Stimulated activated CD8-positive, alpha-beta memory T cell treated with anti-CD3 and anti-CD28 coated beads, Interleukin-15, amount 100 ng/mL, for 24 hours (primary cell): ENCODE measurements at places on chromosomes 2 and 18.

- DNase-seq: no peak
Observed at GRCh38 chr2:237644381-237644703, 17.0 kb downstream of the LRRFIP1 start.

GRCh38 chr18:10044054-10044453 is 130.2 kb downstream of the VAPA start:
- no peak for DNase-seq

DNA sequence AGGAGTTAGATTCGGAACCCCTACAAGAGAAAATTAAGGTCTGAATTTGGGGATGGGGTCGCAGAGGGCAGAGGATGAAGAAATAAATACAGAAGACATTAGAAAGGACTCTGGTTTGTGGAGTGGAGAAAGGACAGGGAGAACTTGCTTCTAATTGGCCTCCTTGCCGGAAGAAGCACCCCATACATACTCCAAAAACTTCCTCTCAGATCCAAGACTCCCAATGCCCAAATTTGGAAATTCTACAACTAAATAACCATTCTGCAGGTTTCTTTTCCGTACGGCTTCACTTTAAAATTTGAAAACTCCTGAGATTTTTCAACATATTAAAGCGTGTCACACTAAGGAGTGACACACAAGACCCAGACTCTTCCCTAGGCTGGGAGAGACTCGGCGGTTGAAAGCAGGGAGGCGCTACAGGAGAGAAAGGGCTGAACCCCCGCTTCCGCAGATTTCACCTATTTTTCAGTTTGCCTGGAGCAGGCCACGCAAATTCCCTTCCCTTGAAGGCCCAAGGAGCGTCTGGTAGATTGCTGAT is 478 bp downstream of the CLHC1 start:
- no peak for DNase-seq

DNA sequence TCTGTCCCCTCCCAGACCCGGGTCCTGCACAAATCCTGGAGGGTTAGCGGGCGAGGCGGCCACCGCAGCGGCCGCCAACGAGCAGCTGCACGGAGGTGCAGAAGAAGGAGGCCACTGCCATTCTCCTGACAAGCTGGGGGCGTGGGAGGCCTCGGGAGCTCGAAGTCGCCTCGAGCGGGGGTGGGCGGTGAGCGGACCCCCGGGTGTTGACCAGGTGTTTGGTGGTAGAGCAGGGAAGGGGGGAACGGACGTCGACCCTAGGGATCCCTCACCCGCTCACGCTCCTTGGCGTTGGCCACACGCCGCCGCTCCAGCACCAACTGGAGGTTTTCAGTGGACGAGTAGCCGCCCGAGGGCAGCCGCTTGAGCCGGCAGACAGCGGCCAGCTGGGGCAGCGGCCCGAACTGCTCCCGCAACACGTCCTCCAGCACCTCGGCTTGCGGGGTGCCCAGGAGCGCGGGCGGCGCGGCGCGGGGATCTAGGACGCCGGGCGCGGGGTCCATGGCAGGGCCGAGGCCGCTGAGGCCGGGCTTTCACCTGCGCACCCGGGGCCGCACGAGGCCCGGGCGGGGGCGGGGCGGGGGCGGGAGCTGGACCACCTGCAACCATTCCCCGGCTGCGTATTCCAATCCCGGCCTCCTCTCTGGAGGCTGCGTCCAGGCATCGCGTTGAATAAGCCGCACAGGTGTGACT is at the start of gene FIGLA:
Gene FIGLA (minus strand): TSS at position 508 of the 693 bp plus-strand sequence. CDS start 5 bp downstream, at position 503.
- no peak for DNase-seq

- no peak for DNase-seq
Observed at GRCh38 chr2:29405266-29405665, 290.1 kb downstream of the CLIP4 start.

GRCh38 chr2:110747522-110748488 is 15.4 kb downstream of the ACOXL start:
- no peak for DNase-seq

- no peak for DNase-seq
Observed at GRCh38 chr2:151936626-151937025, 108.4 kb upstream of the ARL5A start.

DNA sequence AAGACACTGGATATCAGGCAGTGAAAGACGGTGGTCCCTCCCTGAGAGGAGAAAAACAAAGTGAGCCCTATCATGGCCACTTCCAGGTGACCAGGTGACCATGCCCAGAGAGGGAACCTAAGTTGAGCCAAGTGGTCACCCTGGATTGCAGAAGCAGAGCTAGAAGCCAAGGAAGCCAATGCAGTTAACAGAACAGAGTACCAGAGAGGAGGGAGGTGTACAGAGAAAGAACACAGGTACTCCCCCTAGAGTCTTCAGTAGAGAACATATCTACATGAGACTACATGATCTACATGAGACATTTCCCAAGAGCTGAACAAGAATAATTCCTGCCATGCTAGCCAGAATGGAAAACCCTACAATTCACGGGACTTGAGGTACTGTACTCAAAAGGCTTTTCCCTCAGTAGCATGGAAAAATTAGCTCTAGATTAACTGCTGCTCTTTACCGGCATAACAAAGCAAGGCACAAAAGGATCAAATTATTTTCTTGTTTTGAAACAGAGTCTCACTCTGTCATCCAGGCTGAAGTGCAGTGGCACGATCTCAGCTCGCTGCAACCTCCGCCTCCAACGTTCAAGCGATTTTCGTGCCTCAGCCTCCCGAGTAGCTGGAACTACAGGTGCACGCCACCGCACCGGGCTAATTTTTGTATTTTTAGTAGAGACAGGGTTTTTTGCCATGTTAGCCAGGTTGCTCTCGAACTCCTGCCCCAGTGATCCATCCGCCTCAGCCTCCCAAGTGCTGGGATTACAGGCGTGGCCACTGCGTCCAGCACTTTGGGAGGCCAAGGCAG is 23.5 kb downstream of the ROCK2 start:
- no peak for DNase-seq

DNA sequence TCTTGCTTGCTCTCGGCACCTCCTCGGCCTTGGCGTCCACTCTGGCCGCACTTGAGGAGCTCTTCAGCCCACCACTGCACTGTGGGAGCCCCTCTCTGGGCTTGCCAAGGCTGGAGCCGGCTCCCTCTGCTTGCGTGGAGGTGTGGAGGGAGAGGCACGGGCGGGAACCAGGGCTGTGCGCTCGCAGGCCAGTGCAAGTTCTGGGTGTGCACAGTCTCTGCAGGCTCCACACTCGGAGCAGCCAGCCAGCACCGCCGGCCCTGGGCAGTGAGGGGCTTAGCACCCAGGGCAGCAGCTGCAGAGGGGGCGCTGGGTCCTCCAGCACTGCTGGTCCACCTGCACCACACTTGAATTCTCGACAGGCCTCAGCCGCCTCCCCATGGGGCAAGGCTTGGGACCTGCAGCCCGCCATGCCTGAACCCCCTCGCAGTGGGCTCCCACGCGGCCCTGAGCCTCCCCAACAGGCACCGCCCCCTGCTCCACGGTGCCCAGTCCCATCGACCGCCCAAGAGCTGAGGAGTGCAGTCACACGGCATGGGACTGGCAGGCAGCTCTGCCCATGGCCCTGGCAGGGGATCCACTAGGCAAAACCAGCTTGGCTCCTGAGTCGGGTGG is 411.2 kb upstream of the CHAC2 start:
- DNase-seq: no peak
